Liver (tissue), 10 donors: ENCODE measurements at places on chromosomes 2 and 18. TPM values are rescaled to one million over a fixed set of nuclear protein-coding genes. Genes with fewer than 3 reads are reported as not detected.

Gene TUBA4B
- not detected for total RNA-seq

Gene ADRA2B
- 2.3 TPM for total RNA-seq

Gene DLX2
- total RNA-seq = not detected

- no peaks in the 10 kb centered on the region for H3K27me3 ChIP-seq
- no peak overlapping the region for H3K27ac ChIP-seq
- no peak for DNase-seq
- peaks cover 6% of the 10 kb centered on the region for H3K4me1 ChIP-seq
- no peak overlapping the region for H3K4me3 ChIP-seq
Observed at GRCh38 chr2:172415157-172415864, 12.1 kb upstream of the ITGA6 start.

- no peaks in the 10 kb centered on the region for H3K36me3 ChIP-seq
- no peak overlapping the region for H3K4me3 ChIP-seq
- no peaks in the 10 kb centered on the region for H3K27me3 ChIP-seq
- DNase-seq = no peak
Observed at GRCh38 chr2:58635801-58636375, 394.8 kb upstream of the FANCL start.

DNA sequence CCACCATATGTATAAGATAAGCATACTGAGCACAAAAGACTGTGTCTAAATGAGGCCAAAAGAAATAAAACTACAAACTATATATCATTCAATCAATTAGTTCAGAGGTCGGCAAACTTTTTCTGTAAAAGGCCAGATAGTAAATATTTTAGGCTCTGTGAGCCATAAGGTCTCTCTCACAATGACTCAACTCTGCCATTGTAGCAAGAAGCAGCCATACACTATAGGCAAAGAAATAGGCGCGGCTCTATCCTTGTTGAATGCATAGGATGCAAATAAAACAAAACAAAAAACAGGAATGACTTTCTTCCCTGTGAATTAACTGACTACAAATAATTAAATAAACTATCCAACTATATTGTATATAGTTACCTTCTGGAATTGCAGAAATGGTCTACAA is 8.6 kb upstream of the CCDC88A start:
- no peak overlapping the region for H3K27ac ChIP-seq
- no peaks in the 10 kb centered on the region for H3K4me1 ChIP-seq
- no peak overlapping the region for H3K4me3 ChIP-seq
- H3K27me3 ChIP-seq = no peaks in the 10 kb centered on the region
- no peak for DNase-seq

DNA sequence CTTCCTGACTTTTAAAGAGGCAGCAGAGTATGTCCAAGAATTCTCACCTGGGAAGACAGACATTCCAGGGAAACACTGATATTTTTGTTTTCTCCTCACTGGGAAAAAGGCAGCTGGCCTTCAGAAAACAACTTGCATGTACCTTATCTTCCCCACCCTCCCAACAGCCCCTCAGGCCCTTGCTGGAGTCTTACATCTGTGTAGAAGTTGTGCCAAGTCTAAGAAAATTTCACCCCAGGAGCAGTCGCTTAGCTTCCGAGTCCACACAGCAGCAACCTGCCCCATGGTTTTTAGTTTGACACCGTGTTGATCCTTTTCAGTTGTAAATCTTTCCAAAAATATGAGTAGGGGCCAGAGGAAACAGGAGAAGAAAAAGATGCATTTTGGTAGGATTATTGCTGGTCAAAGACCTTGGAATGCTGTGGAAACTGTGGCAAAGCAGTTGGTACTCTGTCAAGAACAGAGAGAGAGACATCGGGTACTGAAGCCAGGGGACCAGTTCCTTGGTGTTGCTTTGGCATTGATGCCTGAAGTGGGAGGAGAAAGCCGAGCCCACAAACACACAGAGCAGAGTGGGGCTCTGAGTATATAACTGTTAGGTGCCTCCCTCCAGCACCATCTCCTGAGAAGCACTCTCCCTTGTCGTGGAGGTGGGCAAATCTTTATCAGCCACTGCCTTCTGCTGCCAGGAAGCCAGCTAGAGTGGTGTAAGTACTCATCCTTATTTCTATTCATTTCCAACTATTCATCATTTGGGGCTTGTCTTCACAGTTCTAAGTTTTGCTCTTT is at the start of gene SLC14A1:
Gene SLC14A1 (plus strand): TSS at position 615 of the 789 bp plus-strand sequence. CDS start 6,140 bp downstream, outside the sequence.
- no peaks in the 10 kb centered on the region for H3K27me3 ChIP-seq
- H3K4me3 ChIP-seq = no peak within 1 kb of the TSS
- H3K36me3 ChIP-seq = no peaks in the 10 kb centered on the region
- no peaks in the 10 kb centered on the region for H3K4me1 ChIP-seq
- DNase-seq = peak; percentile 71

DNA sequence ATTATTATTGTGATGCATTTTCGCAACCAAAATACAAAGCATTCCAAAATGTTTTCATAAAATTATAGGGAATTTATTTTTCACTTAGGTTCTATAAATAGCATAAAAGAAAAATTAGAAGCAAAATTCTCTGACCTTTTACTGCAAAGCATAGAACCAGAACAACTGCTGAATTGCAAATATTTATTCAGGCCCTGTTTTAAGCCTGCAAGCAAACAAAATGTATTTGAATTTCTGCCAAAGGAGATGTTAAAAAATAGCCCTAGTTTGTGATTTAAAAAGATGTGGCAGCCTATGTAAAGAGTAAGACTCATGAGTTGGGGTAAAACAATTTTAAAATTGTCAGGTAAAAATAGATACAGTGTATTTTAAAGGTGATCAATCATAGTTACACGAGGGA is 138.1 kb downstream of the KCNJ3 start:
- H3K27ac ChIP-seq = no peak overlapping the region
- no peaks in the 10 kb centered on the region for H3K36me3 ChIP-seq
- H3K4me3 ChIP-seq = no peak overlapping the region
- no peak for DNase-seq

- H3K4me1 ChIP-seq = no peaks in the 10 kb centered on the region
- H3K36me3 ChIP-seq = no peaks in the 10 kb centered on the region
- H3K27me3 ChIP-seq = no peaks in the 10 kb centered on the region
- DNase-seq = no peak
- H3K4me3 ChIP-seq = no peak overlapping the region
Observed at GRCh38 chr2:230636684-230637271, 75.9 kb upstream of the CAB39 start.
